Activated T-cell treated with anti-CD3 and anti-CD28 coated beads, Interleukin-2, amount 50 U/mL, for 72 hours (primary cell): ENCODE measurements at places on chromosomes 13 and 19. TPM values are rescaled to one million over a fixed set of nuclear protein-coding genes. Genes with fewer than 3 reads are reported as not detected.

GRCh38 chr13:49098198-49098597 lies 121.9 kb upstream of the MLNR start:
- no peak for DNase-seq

The CD37 gene
- total RNA-seq: 248 TPM

DNA sequence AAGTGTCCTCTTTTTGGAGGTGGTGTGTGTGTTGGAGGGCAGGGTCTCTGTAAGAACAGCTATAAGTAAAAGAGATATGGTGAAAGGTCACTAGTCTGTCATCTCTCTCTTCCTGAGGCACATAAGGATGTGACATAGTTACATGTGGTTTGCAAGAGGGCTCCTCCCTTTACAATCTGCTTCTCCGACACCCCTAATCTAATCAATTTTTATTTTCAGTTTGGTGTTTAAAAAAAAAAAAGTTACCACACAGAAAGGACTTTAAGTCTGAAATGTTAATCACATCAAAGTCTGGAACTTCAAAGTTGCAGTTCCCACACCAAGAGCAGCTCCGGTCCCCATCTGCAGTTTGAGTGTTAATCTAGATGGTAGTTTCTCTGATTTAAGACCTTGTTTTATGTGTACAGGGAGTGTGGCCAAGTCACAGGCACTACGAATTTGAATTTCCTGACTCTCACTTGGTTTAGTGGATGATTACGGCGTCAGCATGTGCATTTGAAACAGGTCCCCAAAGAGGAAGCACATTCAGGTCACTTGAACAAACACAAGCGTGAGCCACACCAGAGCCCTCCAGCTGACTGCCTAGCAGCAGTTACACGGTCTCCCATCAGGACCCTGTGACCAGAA lies 53.1 kb downstream of the FOXO1 start:
- DNase-seq: peak; percentile 57

The ZNF540 gene
- 2.3 TPM for total RNA-seq

- no peak for DNase-seq
These were observed 2.8 kb upstream of the TPM4 start for GRCh38 chr19:16073481-16073880.

The OR7D2 gene
- 0.24 TPM for total RNA-seq

- DNase-seq: no peak
These were observed 125.1 kb downstream of the SIPA1L3 start for GRCh38 chr19:38032151-38032550.

GRCh38 chr13:90395348-90395747 lies 952.1 kb upstream of the MIR17HG start:
- no peak for DNase-seq

GRCh38 chr19:43747557-43748204 lies 7.1 kb downstream of the SMG9 start:
- no peak for DNase-seq

The DLL3 gene
- total RNA-seq: 0.72 TPM

DNA sequence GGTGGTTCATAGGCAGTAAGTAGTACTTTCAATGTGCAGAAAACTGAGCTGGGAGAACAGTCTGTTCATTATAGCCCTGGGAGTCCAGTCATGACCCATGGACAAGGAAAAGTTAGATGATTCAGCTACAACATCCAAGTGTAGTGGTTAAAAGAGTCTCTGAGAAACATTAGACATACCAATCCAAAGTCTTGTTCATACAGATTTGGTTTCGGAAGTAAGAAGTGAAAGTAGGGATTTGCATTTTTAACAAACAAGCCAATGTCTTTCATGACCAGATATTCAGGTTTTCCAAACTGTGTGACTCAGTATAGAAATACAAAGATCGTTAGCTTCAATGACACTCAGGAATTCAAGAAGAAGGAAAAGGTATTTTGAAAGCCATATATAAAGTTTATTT lies 345.3 kb downstream of the SLITRK1 start:
- no peak for DNase-seq

DNA sequence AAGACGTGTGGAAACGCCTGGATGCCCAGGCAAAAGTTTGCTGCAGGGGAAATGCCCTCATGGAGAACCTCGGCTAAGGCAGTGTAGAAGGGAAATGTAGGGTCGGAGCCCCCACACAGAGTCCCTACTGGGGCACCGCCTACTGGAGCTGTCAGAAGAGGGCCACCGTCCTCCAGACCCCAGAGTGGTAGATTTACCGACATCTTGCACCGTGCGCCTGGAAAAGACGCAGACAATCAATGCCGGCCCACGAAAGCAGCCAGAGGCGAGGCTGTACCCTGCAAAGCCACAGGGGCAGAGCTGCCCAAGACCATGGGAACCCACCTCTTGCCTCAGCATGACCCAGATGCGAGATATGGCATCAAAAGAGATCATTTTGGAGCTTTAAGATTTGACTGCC lies 7.0 kb upstream of the EDNRB start:
- DNase-seq: no peak

The RFPL4AL1 gene
- total RNA-seq: not detected

DNA sequence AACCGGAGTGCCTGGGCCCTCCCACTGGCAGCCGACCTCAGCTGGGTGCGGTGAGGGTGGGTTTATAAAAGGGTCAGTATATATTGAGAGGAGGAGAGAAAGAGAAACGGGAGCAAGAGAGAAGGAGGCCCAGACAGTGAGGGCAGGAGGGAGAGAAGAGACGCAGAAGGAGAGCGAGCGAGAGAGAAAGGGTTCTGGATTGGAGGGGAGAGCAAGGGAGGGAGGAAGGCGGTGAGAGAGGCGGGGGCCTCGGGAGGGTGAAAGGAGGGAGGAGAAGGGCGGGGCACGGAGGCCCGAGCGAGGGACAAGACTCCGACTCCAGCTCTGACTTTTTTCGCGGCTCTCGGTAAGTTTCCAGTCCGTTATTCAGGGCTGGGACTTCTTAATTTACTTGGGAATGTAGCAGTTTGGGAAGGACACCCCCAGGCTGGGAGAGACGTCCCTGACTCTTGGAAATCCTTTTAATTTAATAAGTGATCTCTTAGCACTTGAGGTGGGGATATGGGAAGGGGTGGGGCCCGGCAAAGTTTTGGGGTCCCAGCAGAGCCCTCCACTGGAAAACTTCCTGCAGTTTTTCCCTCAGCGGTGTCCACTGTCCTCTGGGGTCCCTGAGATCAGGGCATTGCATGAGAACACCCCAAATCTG lies at the start of gene EMP3:
TSS of gene EMP3 (plus strand) at position 288 of the 646 bp plus-strand sequence. CDS start 1,293 bp downstream, outside the sequence.
- DNase-seq: peak; percentile 91

- DNase-seq: no peak
These were observed 31.2 kb downstream of the CEBPG start for GRCh38 chr19:33404506-33405253.

DNA sequence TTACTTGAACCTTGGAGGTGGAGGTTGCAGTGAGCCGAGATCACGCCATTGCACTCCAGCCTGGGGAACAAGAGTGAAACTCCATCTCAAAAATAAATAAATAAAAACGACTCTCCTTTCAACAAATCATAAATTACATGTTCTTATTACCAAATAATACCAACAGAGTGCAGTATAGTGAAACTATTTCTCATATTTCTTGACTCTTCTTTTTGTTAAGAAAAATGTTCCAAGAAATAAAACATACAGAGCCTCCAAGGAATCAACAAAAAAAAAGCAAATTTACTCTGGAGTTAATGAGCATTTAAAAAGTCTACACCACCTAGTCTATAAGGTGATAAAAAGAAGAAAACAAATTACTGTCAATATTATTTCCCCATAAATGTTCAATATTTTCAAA lies 188.8 kb downstream of the KLF12 start:
- DNase-seq: no peak
